ENCODE measurements at places on chromosomes 2 and 18.

DNA sequence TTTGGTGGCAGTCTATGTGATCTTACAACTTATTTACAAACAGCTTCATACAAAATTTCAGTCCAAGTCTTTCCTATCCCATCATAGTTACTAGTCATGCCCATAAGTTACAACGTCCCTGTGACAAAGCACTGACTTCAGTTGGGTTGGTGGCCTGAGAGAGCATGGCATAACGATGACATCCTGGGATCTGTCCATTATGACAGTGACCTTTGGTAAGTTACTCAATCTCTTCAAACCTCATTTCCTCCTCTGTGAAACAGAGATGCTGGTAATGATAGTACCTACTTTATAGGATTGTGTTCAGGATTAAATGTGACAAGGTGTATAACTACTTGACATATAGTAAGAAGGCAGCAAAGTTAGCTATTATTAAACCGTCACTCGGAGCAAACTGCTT lies 55.4 kb upstream of the ATP5MC3 start:
- no peak for DNase-seq

- DNase-seq: no peak
Observed at GRCh38 chr2:182616471-182617393, 99.3 kb upstream of the DNAJC10 start.

- no peak for DNase-seq
Observed at GRCh38 chr2:239710953-239711861, 310.4 kb upstream of the HDAC4 start.

DNA sequence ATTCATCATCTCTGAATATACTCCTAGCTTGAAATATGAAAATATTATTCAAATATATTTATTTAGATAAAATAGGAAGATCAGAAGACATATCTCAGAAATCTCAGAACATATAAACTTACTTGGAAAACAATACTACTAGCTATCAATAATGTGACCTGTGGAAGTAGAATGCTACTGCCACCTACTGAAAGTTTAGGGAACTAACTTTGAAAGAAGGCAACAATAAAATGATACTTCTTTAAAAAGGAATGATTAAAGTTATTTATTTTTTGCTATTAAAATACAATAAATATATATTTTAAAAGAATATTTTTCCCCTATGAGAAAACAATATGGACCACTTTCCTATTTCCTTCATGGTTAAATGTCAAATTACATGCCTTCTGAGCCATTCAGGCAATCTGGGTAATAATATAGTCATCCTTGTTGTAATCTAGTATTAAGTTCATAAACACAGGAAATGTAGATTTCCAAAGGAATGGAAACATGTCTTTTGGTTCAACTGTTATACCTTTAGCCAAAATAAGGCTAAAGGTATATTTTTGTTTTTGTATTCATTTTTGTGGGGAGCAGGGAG lies 26.0 kb downstream of the ACADL start:
- peak; percentile 31 for DNase-seq

- no peak for DNase-seq
Observed at GRCh38 chr18:22689712-22690111, 243.4 kb upstream of the RBBP8 start.

GRCh38 chr2:7963787-7964186 lies 718.1 kb upstream of the ID2 start:
- DNase-seq: no peak

DNA sequence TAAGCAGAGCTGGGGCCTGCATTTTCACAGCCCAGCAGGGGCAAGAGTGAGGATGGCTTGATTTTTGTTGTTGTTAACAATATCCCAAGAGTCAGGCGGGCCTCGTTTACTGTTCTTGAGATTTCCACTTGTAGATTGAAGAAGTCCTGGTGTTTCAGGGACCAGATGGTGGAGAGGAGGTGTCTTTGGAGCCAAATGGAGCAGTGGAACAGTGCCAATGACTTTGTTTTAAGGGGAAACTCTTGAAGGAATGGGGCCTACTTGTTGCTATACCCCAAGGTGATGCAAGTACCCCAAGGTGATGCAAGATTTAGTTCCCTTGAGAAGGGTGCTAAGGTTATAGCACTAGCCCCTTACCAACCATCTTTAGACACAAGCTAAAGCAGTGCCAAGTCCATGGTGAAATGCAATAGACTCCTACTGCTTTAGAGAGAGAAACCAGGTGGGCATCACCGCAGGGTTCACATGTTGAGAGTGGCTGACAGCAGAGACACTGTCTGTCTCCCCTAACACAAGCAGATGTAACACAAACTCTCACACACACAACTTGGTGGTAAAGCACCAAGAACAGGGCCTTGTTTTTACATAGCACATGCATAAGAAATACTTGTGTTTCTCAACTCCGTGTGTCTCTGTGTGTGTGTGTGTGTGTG lies 44.0 kb downstream of the HK2 start:
- no peak for DNase-seq

DNA sequence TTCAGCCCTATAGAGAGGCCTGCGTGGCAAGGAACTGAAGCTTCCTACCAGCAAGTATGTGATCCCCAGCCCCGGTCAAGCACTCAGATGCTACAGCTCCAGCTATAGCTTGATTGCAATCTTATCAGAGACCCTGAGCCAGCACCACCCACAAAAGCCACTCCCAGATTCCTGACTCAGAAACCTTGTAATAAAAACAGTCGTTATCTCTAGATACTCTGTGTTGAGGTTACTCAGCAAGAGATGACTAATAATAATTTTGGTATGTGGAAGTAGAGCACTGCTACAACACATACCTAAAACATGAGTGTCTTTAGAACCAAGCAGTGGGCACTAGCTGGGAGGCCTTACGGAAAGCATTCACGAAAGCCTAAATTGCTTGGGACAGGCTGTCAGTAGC lies 216.9 kb downstream of the UXS1 start:
- peak; percentile 33 for DNase-seq

GRCh38 chr18:25256439-25256838 lies 95.5 kb downstream of the ZNF521 start:
- DNase-seq: no peak

- no peak for DNase-seq
Observed at GRCh38 chr2:8833853-8834252, 3.6 kb downstream of the KIDINS220 start.

DNA sequence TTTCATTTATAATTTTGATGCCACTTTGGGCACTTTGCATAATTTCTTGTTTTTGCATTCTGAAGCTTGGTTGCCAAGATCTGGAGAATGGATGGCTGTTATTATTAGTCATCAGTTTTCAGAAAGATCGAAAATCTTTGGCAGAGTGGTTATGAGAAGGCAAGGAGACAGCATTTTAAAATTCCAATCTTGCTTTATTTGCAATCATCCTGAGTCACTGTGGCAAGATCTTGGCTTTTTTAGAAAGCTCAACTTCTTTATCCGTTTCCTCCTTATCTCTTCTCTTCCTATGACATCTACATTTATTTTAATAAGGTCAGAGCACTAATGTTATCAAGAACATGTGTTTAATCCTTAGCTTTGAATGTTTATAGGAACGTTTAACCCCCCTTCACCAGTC lies 31.1 kb upstream of the EIF2AK3 start:
- DNase-seq: no peak

GRCh38 chr2:120406566-120406965 lies 60.6 kb downstream of the INHBB start:
- DNase-seq: no peak

GRCh38 chr2:86646865-86647264 lies 23.2 kb upstream of the RNF103 start:
- no peak for DNase-seq

GRCh38 chr18:69854455-69854854 lies 93.2 kb downstream of the CD226 start:
- DNase-seq: no peak

DNA sequence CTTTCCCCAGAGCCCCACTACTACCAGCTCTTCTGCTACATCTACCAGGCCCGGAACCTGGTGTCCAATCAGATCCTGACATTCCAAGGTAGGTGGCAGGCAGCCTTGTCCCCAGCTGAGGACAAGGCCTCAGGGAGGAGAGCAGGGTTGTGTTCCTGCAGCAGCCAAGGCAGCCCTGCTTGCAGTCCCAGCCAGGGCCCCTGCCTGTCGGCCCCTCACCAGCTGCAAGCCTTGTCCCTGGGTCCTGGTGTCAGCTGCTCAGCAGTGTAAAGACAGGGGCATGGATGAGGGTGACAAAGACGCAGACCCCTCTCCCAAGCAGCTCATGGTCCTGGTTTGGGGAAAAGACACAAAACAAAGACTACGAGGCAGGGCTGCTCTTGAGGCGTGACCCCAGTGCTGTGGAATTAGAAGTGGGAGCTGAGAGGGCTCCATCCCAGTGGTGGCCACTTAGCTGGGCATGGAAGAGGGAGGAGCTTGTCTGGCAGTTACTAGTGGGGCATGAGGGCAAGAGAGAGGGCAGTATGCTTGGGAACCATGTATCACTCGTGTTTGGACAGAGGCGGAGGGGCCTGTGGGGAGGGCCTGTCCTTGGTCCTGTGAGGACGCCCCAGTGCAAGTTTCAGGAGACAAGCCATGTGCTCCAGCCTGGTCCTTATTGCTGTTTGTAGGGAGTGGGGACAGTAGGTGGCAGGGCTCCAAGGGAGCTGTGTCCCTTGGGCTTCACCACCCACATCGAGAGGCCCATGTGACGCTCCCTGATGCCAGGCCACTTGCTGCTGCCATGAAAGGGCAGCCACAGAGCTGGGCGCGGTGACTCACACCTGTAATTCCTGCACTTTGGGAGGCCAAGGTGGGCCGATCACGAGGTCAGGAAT lies 47.5 kb downstream of the LMAN2L start:
- DNase-seq: no peak

DNA sequence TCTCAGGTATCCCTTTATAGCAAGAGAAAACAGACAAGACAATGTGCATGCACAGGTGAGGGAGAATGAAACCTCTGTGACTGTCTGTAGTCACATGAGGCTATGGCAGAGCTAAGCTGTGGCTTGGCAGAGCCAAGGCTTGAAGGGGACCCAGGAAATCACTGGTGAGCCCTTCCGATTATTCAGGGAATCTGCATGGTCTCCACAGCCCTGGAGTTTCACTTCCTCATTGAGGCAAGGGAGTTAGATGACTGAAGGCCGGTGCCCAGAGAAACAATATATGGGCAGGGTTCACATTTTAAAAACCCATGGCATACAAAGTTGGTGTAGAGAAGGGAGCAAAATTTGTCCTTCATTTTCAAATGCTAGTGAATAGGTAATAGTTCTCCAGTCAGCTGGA lies 144.4 kb upstream of the REV1 start:
- DNase-seq: no peak

GRCh38 chr2:67416136-67416535 lies 19.0 kb downstream of the ETAA1 start:
- DNase-seq: no peak

DNA sequence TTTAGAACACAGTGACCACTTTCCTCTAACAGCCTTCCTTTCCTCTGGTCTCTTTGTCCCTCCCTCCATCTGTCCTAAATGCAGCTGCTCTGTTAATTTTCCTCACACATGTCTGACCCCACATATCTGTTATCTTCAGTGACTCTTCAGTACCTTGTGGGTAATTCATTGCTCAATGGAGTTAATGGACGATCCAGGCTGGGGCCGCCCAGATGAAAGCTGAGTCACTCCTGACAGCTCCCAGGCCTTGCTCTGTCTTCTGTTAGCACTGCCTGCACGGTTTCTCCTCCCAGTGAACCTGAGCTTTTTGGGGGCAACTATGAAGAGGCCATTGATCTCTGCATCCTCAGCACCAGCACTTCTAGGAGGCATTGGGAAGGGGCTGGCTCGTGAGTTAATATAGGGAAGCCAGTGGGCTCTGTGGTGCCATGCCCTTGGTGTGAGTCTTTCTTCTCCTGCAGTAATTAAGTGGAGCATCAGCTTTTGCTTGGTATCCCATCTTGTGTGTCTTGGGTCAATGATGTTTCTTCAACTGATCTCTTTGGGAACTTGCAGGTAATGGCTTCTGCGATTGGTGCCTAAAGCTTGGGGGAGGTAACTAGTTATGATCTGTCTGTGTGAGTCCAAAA lies 67.3 kb downstream of the SNORC start:
- DNase-seq: no peak

DNA sequence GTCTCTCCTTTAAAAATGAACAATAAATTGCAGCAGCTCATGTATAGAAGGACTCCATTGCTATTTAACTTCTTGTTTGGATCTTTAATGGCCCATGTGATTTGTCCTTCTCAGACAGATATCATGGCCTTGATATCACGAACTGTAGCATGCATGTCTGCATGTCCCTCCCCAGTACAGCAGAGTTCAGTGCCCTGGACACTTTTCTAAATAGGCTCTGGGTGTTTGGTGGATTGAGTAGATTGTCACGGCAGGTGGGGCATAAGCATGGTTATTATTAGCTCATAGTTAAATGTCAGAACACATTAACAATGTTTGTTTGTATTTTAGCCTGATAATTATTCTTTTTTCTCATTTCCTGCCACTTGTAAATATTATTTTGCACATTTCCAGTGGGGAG lies 118.3 kb downstream of the LRRTM1 start:
- DNase-seq: no peak

DNA sequence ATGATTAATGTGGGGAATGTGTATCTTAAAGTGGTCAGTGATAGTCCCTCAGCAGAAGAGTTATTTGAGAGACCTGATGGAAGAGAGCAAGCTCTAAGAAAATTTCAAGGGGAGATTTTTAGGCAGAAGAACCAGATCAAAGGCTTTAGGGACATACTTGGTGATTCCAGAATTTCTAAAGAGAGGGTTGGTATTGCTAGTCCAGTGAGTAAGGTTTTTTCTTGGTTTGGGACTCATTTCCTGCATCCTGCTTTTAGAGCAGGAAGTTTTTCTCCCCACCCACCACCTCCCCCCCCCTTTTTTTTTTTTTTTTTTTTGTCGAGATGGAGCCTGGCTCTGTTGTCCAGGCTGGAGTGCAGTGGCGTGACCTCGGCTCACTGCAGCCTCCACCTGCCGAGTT lies 42.7 kb upstream of the DYSF start:
- no peak for DNase-seq

DNA sequence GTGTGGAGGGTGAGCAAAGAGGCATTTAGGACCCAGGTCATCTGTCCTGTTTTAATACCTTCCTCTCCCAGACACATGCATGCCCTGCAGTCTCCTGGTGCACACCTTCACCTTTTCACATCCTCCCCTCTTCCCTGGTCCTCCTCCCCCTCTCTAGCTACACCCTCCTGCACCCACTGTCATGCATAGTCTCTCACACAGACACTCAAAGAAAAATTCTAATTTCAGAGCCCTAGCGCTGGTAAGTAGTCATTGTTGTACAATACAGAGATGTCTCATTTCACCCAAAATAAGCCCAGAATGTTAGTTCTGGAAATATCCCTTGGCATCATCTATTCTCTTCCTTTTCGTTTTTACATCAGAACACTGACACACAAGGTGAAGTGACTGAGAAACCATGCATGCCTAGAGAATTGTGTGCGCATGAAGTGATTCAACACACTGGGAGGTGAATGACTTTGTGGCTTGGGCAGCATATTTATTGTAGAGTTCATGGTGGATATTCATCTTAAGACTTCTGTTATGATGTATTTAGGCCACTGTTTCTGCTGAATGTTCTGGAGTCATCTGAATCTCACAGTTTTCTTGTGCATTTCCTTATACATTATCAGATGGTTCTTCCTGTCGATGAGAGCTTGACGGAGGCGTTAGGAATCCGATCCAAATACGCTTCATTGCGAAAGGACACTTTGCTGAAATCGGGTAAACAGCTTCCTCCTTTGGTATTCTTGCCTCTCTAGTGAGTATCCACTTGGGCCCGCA lies 69.9 kb downstream of the COA5 start:
- DNase-seq: no peak

Measured in SW 1271 (cell line).